ENCODE measurements at places on chromosomes 6 and 20.

- no peak for DNase-seq
These were observed 63.2 kb upstream of the DUSP22 start for GRCh38 chr6:228881-229651.

GRCh38 chr6:155994086-155994485 is 538.4 kb upstream of the NOX3 start:
- no peak for DNase-seq

- DNase-seq = peak; percentile 24
These were observed 79.0 kb downstream of the NRSN1 start for GRCh38 chr6:24205020-24205492.

GRCh38 chr6:134757911-134758361 is 192.0 kb downstream of the ALDH8A1 start:
- no peak for DNase-seq

DNA sequence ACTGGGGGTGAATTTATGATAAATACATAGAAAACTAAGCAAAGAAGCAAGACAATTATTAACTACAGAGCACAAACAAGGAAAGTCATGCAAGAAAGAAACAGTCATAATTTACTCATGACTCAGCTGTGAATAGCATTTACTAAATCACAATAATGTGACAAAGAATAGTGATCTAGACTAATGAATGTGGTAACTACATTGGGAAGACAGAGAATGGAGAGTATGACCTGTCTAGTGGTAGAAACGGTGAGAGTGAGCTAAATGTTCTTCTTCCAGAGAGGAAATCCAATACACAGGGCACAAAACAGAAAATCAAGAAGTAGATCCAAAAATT is 153.5 kb upstream of the DST start:
- no peak for DNase-seq

DNA sequence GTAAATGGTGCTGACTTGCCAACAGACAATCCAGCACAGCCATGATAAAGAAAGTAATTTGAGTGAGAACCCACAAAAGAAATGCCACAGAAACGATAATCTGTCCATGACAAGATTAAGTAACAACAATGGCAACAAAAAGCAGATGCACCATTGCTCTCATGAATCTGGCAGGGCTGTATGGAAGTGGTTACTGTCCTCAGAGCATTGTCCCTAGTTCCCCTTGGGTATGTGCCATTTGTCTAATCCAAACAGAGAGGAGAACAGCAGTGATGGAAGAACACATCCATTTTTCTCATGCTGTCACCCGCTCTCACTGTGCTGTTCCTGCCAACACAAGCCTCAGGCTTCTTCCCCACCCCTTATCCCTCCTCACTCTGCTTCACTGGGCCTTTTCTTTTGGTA is 65.8 kb downstream of the REV3L start:
- no peak for DNase-seq

DNA sequence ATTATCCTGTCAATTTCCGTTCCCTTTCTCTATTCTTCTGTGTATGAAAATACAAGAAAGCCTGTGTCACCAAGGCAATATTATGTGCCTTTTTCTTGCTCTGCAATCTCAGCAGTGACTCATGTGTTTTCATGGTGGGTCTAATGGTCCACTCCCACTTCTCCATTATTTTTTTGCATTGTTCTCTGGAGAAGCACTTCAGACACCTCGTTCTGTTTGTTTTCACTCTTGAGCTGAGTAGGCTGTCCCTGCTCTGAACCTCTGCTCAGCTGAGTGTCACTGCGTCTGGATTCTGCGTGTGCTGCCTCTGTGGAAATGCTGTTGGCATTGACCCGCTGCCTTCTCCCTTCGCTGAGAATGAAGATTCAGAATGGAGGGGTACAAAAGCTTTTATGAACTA is 230.6 kb downstream of the TMEM242 start:
- DNase-seq = no peak

- DNase-seq = no peak
These were observed 6.4 kb upstream of the CD24 start for GRCh38 chr6:106980926-106981325.

DNA sequence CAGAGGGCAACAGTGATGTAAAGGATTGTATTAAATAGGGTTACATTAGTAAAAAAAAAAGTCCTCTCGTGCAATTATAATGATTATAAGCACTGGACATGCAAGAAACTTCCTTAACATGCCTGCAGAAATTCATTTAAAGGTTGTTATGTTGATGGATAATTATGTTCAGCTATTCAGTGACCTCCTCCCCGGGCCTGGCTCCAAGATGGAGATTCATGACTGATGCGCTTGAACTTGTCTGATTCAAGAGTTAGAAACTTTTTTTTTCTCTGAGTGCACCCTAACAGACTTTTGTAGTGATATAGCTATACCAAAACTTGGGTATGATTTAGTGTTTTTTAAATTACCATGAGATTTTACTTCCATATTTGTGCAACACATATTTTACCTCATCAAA is 1170.0 kb upstream of the CITED2 start:
- no peak for DNase-seq

DNA sequence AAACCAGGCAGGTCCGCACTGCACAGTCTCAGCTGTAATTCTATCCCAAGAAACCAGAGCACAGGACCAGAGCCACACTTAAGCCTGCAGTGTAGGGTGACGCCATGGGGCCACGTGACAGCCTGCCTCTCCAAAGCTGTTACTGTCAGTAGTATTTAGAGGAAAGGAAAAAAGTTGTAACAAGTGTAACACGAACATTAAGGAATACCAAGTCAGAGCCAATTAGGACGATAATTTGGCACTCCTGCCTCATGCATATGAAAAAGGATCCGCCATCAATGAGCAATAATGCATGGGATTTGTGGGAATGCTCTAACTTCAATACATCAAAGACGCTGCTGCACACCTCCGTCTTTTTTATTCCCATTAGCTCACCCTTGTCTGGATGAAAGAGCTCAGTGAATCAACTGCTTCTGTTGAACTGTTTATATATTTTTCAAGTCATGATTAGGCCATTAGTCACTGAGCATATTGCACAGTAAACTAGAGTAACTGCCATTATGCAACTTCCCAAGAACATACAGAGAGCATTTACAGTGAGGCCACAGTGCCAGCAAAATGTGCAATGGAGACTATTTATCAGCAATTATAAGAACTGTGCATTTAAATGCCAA is 79.9 kb downstream of the ATXN1 start:
- peak; percentile 88 for DNase-seq

DNA sequence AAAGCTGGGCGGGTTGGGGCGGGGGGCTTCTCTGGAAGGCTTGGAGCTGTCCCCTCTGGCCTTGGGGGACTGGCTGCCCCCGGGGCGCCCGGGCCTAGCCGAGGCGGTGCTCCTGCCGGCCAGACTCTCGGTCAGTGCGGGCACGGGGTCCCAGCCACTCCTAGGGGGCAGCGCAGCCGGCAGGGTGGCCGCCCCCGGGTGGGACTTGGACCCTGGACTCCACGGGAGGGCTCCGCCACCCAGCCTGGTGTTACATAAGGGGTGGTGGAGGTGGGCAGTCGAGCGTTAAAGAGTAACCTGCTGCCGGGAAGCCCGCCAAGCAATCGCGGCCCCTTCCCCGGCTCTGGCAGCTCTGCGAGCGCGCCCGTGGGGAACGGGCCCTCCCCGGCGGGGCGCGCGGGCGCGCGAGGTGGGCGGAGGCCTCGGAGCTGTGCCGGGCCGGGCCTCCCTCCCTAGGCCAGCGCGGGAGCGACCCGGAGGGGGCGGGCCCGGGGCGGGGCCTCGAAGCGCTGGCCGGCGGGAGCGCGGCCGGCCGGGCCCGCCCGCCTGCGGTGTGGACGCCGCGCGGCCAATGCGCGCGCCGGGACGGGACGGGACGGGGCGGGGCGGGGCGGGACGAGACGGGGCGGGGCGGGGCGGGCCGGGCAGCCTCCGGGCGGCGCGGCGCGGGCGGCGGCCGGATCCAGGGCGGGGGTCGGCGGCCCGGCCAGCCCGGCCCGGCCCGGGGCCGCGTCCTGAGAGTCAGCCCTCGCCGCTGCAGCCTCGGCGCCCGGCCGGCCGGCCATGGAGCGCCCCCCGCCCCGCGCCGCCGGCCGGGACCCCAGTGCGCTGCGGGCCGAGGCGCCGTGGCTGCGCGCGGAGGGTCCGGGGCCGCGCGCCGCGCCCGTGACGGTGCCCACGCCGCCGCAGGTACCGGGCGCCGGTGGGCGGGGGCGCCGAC is at the start of gene SLC2A4RG:
Gene SLC2A4RG, plus strand, starts transcription at position 647 of the 940 bp plus-strand sequence. Its CDS starts 137 bp downstream, at position 784.
- DNase-seq = no peak

GRCh38 chr20:63549019-63549418 is 1.5 kb upstream of the SRMS start:
- DNase-seq = no peak

DNA sequence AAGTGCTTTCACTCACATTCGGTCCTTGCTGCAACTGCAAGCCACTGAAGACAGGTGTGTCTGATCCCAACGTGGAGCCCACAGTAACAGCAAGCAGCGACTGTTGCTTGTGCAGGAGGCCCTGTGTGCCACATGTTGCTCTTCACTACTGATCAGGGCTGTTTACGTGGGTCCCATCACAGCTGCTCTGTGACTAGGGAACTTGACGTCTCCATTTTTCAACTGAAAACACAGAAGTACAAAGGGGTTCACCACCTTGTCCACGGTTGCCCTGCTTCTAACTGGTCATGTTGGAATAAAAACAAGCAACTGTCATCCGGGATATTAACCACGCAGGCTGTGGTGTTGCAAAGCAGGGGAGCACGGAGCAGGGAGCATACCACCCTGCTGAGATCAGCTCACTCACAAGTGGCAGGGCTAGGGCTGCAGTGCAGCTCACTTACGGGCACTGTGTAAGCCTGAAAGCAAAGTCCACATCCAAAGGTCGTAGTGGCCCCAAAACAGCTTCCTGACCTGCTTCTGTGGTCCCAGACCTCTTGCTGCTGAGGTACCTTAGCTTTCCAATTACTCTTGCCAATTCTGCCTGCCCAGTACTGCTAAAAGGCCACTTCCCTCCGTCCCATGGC is 105.8 kb upstream of the DUSP22 start:
- DNase-seq = no peak

- DNase-seq = no peak
These were observed 4.9 kb upstream of the LRRN4 start for GRCh38 chr20:6058684-6059295.

DNA sequence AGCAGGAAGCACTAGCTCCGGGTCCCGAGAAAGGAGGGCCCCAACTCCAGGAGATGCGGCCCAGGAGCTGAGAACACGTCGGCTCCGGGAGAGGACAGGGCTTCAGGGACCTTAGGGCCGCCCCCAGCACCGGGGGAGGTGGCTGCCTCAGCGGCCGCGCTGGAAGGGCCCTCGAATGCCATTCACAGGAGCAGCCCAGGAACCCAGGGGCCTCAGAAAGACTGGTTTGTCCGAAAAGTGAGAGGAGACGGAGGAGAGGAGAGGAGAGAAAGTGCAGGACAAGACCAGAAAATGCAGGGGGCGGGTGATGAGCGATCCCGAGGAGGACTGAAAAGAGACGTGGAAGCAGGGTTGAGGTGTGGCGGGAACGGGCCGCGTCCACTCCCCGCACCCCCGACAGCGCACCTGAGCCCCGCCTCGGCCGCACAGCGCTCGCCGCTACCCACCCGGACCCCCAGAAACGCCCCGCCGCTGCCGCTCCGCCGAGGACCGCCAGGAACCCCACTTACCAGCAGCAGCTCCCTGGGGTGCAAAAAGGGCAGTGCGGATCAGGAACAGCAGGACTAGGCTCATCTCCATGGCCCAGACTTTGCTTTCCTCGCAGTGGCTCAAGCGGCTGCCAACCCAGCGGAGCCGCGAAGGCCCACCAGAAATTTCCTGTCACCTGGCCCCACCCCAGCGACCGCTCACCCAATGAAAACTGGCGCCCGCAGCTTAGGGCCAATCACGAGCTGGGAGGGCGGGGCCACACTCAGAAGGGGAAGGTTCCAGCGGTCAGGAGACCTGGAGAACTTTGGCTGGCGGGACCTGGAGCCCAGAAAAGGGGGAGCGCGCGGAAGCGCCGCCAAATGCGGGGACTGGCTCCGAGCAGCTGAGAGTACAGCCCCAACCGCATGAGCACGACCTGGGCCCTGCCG is 25.4 kb downstream of the HLA-F start:
- no peak for DNase-seq

DNA sequence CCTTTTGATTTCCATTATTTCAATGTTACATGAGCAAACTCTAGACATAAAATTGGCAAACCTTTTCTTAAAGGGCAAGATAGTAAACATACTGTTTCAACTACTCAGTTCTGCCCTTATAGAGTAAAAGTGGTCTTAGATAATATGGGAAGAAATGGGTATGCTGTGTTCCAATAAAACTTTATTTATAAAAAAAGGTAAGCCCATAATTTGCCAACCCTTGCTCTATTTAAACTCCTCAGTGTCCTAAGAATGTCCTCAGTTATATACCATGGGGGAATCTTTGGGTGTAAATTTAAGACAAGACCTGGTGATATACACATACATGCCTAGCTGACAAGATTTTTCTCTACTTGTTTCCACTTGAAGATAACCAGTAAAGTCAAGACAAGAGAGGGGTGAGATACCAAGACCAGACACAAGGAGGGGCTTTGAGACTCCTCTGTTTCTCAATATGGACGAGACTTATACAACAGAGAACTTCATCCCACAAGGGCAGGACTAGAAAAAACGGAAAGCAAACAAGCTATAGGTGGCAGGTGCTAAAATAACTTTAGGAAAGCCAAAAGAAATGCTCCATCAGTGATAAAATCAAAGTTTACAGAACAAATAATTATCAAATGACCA is 10.5 kb downstream of the SNX3 start:
- DNase-seq = no peak

DNA sequence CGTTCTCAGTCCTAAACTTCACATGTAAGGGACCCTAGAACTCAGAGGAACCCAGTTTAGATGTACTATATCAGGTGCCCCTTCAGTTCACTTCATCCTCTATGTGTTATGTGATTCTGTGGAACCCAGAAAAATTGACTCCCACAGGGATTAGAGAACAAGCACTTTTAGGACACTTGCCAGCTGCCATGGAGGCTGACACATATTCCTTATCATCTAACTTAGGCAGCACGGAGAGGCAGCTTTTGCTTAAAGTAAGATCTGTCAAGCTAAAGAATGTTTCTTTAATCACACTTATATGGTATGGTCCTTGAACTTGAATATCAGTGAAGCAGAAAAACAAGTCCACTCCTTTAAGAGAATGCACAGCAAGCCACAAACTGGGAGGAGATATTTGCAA is 701.5 kb upstream of the ID4 start:
- no peak for DNase-seq

GRCh38 chr20:50356962-50357782 is 153.0 kb upstream of the PTPN1 start:
- no peak for DNase-seq

GRCh38 chr20:25508083-25508770 is 77.1 kb downstream of the NINL start:
- no peak for DNase-seq

- DNase-seq = no peak
These were observed 118.1 kb upstream of the ENPP5 start for GRCh38 chr6:46288835-46289234.

- DNase-seq = peak; percentile 32
These were observed 19.3 kb upstream of the WFDC2 start for GRCh38 chr20:45450097-45450818.

- no peak for DNase-seq
These were observed 18.0 kb upstream of the NCOA6 start for GRCh38 chr20:34843421-34843820.

- DNase-seq = no peak
These were observed 641.6 kb downstream of the HACE1 start for GRCh38 chr6:104218116-104218515.

- DNase-seq = no peak
These were observed 1293.7 kb downstream of the EPHA7 start for GRCh38 chr6:92125681-92126080.

All from Panc1 (cell line).